ENCODE measurements at places on chromosomes 6 and 20.

GRCh38 chr6:79042088-79042798 lies 35.8 kb downstream of the PHIP start:
- no peak for DNase-seq

- DNase-seq: no peak
Observed at GRCh38 chr20:5688431-5688972, 61.7 kb upstream of the SHLD1 start.

DNA sequence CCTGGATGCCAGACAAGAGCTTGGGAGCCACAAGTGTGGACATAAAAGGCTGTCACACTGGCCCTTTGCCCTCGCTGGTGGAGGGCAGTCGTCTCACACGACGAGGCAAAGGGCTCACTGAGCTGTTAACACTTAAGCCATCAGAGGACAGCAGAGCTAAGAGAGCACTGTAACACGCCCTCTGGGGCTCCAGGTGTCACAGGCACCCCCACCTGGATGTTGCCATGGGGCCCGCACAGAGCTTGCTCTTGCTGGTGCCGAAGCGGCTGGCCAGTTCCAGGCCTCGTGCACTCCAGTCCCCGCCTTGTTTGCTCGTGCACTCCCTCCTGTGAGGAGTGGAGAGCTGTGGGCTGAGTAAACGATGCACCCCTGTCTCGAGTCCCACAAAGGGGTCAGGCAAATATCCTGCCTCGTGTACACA lies 37.4 kb downstream of the SLC35D3 start:
- peak; percentile 8 for DNase-seq

DNA sequence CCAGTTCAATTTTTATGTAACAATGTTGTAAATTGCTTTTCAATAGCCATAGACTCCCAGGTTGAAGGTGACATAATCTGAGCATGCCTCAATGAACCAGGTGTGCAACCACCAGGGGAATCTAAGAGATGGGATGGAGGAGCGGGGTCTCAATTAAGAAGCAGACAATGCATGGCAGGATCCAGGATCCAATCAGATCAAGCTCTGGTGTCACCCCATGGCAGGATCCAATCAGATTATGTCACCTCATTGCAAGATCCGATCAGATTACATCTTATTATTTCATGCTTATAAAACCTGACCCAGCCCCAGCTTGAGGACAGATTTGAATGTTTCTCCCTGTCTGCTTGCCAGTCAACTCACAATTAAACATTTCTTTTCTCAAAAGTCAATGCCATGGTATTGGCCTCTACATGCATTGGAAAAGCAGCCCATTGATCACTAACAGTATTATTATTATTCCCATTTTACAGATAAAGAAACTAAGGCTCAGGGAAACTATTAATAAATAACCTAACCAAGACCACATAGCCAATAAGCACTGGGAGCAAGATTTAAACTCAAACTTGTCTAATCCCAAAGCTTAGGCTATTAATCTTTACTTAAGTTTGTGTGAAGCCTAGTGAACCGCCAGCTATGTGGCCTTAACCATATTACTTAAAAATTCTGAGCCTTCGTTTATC lies 14.3 kb upstream of the SIRT5 start:
- DNase-seq: no peak

DNA sequence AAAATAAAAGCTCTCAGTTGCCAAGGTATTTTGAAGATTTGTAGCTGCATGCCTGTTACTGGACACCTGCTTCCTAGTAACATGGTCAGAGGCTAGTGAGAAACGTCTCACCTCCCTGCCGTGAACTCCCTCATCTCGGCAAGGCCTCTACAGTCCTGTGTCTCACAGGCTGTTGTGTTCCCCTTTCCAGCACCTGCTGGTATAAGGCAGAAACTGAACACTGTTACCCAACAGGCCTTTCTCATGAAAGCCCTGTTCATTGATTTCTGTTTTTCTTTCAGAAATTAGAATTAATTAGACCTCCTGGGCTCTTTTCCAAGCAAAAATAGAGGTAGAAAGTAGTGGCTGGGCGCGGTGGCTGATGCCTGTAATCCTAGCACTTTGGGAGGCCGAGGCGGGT lies 17.6 kb upstream of the SRSF3 start:
- DNase-seq: no peak

DNA sequence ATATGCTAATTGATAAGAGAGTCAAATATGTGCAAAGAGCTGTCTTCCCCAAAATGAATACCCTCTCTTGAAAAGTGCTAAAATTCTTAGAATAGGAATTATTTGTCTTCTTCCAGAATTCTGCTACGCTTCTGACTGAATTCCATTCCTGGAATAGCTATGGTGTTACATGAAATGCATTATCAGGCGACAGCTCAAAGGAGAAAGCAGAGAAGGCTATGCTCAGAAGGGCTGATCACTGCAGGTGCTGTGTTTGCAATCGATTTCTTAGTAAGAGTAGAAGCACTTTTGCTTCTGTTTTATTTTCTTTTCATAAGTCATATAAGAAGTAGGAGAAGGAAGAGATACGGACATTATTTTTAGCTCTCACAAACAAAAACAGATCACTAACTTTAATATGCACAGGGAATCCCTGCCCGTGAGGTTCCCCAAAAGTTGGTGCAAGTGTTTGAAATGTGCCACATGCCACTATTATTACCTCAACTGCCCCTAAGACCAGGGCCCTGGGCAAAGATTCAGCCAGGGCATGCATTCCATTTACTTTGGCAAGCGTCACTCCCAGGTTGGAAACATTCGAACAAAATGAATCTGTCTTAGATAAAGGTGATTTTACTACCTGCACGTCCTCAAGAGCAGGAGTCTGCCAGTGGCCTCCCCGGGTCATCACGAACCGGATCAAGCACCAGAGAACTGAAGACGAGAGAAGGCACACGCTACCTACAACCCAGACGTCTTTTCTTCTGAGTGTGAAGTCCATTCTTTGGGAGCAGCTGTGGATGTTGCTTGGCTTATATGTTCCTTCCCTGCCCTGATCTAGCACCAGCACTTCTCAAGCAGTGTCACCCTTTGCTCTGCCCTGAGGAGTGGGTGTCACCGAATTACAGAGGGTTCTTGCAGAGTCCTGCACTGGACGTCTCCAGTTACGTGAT lies 7.2 kb downstream of the MYLK4 start:
- DNase-seq: no peak

DNA sequence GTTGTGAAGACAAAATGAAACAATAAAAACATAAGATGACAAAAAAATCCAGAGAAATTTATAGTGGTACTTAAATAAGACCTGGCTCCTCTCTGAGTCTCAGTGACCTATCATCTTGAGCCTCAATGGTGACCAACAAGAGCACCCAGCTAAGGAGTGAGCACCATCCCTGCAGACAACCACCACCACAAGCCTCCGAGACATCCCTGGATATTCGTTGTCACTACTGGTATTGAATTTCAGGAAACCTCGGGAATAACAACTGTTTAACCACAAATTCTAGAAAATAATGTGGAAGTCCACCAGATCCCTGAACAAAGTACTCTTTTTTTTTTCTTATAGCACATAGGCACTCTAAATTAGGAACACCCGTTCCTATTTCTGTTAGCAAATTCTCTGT lies 32.2 kb upstream of the ADGRF5 start:
- no peak for DNase-seq

- no peak for DNase-seq
Observed at GRCh38 chr6:156928126-156928525, 150.9 kb downstream of the ARID1B start.

- no peak for DNase-seq
Observed at GRCh38 chr6:135126034-135126433, 55.1 kb upstream of the MYB start.

- no peak for DNase-seq
Observed at GRCh38 chr6:167030222-167031072, 31.2 kb downstream of the CEP43 start.

DNA sequence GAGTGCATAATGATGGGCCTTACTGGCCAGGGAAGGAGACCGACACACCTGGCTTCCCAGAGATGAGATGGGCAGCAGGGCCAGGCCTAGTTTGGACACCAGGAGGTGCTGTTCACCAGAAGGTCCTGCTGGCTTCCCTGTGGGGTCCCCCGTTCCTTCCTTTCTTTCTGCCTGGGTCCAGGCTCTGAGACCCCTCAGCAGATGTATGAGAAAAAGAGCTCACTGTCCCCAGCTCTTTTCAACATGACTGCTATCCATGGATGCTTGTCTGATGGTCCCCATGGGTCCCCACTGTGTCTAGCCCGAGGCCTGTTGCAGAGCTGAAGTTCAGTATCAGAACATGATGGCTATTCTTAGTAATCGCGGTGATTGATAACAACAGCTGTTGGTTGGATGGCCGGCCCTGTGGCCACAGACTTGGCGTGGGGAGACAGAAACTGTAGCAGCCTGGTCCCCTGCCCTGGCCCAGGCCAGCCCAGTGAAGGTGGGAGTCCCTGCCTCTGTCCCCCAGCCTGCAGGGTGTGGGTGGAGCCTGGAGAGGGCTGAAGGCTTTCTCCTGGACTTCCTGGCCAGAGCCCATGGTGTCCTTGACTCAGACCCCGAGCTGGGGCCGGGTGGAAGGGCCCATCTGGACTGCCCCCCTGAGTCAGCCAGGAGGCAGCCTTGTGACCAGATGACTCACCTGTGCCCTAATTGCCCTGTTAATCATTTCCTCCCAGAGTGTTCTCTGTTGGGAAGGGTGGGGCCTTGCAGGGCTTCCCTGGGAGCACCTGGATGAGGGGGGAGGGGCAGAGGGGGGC lies 9.9 kb upstream of the BAK1 start:
- no peak for DNase-seq

DNA sequence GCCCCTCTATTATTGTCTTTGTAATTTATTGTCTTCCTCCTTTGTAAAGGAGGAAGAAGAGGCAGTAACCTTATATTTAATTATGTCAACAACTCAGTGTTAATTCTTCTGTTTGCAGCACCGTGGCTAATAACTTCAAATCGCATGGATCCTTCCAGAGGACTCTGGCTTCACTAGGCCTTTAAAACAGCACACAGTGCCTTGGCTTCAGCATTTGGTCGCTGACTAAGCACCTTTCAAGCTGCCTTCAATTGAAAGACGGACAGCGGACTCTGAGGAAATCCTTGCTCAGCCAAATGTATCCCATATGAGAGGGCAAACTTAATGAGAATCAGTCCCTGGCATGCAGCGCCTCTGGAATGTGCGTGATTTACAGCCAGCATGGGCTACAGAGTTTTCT lies 64.2 kb downstream of the SGK1 start:
- DNase-seq: peak; percentile 36

GRCh38 chr20:17956099-17956685 lies 12.4 kb downstream of the SNX5 start:
- DNase-seq: no peak

GRCh38 chr6:112408522-112408921 lies 61.4 kb downstream of the RFPL4B start:
- DNase-seq: no peak

DNA sequence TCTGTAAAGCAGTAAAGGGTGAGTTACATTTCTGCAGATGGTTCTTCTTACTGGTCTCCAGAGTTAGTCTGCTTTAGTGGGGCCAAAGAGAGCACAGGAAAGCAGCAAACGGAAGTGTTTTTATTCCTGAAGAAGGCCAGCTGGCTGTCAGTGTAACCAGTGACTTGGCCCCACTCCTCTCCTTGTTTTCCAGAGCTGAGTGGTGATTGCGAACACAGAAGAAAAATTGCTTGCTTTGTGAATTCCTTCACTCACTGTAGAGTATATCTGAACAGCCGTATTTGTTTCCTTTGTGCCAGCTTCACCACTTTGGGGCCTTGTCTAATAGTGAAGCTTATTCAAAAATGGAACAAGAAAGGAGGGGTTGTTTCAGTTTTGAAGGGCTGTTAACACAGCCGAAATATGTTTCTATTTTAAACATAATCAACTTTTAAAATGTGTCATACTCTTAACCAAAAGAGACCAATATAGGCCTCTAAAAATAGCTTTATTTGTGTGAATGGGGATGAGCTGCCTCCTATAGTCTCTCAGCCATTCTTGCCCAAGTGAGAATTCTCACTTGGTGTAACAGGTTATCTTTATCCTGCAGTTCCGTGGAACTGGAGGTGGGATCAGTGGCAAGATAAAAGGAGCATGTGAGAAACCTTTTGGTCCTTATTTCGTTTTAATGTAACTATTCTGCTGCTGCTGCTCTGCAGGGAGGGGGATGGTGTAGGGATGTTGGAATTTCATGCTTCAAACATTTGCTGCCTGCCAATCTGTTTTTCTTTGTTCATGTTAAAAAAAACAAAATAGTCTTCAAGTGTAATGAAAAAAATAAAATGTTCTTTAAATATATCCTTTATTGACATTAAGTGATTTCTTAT lies 37.8 kb downstream of the ZC2HC1B start:
- no peak for DNase-seq

- DNase-seq: no peak
Observed at GRCh38 chr6:5746053-5746758, 260.5 kb downstream of the NRN1 start.

GRCh38 chr6:37442416-37443215 lies 9.6 kb downstream of the CMTR1 start:
- no peak for DNase-seq

- no peak for DNase-seq
Observed at GRCh38 chr6:149130508-149130907, 187.0 kb upstream of the TAB2 start.

GRCh38 chr6:152566103-152566875 lies 70.9 kb downstream of the SYNE1 start:
- DNase-seq: peak; percentile 74

- DNase-seq: no peak
Observed at GRCh38 chr6:56815436-56815835, 139.5 kb upstream of the BEND6 start.

GRCh38 chr6:42547407-42548329 lies 16.2 kb upstream of the UBR2 start:
- peak; percentile 84 for DNase-seq

DNA sequence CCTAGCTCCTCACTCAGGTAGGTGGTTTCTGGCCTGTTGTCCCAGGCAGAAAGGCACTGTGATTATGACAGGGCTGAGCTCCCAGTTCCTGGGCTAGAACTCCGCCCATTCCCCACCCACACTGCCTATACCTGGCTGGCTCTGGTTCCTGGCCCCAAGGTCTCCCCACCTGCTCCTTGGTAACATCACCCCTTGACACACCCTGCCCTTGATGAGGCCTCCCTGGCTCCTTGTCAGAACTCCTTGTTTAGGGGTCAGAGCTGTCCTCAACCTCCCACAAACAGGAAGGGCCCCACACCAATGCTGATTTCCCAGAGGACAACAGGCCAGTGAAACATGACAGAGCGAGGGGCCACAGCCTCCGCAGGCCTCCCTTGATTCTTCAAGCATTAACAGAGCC lies 15.5 kb upstream of the MYMX start:
- no peak for DNase-seq

DNA sequence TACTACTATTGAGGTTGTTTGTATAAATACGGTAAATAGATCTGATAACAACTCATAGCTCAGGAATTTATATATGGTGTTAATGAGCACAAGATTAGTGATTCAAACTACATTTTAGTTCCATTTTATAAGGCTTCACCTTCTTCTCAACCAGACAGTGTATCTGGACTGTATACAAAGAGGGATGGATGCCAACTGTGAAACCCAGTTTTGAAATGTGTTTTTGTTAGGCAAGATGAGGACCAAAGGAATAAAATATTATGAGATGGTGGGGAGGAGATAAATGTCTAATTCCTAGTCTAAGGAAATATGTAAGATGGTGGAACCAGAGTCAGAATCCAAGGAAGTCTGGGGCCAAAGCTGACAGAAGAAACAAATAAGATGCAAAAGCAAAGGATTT lies 329.0 kb downstream of the GRIK2 start:
- DNase-seq: no peak
